AG04449 (cell line): ENCODE measurements at places on chromosomes 5 and 9.

GRCh38 chr5:23103566-23103965 is 250.4 kb upstream of the CDH12 start:
- DNase-seq, result no peak

DNA sequence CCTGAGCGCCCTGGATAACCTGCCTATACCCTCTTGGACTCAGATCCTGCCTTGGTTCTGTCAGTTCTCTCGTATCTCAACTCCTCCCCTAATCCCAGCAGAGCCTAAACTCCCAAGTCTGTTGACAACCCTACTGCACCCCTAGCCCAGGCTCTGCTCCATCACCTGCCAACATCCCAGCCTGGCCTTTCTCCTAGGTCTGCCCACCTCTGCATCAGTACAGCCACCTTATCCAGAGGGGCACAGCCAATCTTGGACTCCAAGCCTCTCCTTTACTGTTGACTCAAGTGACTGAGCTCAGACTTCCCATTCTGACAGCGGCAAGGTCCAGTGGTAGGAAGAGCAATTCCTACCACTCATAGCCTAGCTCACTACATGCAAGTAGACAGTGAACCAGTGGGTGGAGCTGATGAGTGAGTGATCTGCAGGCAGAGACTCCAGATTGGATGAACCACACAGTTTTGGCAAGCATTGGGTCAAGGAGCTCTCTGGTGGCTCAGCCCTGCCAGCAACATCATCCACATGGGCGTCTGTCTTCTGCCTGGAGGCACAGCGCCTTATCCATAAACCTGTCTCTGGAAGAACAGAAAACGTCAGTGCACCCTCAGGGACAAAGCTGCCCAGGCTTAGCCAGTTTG is 26.5 kb downstream of the TRMO start:
- no peak for DNase-seq

GRCh38 chr5:873328-873727 is 19.3 kb downstream of the BRD9 start:
- no peak for DNase-seq

DNA sequence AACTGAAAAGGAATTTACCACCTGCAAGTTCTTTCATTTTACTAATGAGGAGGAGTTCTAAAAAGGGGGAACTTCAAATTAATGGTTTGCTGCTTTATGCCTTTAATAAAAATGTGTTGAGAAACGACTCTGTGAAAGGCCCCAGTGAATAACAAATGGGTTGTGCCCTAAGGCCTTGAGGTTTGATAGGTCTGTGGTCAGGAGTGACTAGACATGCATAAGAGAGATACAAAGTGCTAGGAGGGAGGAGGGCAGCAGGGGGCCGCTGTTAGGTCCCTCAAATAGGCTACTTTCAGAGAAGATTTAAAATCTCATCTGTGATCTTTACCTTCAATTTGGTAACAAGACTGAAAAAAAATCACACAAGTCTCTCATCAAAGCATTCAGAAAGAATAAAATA is 58.3 kb downstream of the FAM81B start:
- no peak for DNase-seq

GRCh38 chr9:114499528-114499927 is 5.7 kb downstream of the WHRN start:
- DNase-seq, result no peak

GRCh38 chr9:93902051-93902779 is 52.9 kb downstream of the BARX1 start:
- no peak for DNase-seq

DNA sequence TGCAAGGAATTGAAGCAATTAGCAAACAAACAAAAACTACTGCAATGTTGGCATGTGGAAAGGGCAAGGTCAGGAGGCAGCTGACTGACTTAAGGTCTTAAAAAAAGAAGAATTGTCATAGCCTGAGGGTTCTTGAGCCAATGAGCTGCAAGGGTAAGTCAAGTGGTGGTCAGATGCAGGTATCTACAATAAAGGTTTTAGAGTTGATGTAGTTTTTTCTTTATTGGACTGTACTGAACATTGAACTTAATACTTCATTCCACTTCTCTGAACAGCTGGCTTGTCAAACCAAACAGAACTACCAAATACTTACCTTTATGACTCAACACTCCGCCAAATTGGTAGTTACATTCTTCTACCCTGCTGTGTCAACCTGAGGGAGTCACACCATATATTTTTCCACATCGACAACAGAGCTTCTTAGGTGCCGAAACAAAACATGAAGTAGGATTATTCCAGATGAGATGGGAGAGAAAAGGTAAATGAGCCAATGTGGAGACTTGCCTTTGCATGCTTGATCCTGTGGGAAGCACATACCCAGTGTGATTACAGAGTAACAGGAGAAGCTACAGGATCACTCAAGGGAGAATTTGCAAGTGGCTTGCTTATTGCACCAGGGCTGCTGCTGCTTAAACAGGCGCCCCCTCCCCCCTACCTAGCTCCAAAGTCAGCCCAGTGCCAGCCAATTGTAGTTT is 35.3 kb downstream of the EQTN start:
- DNase-seq, result no peak

DNA sequence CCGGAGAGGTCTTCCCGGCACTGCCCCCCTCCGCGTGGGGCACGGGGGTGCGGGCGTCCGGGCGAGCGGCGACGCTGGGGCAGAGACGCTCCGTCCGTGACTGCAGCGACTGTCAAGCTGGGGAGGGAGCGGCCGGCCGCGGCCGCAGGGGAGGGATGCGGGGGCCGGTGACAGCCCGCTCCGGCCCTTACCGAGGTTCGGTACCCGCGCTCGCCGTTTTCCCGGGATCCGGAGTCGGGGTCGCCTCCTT is 400 bp downstream of the KDM4C start:
- no peak for DNase-seq

DNA sequence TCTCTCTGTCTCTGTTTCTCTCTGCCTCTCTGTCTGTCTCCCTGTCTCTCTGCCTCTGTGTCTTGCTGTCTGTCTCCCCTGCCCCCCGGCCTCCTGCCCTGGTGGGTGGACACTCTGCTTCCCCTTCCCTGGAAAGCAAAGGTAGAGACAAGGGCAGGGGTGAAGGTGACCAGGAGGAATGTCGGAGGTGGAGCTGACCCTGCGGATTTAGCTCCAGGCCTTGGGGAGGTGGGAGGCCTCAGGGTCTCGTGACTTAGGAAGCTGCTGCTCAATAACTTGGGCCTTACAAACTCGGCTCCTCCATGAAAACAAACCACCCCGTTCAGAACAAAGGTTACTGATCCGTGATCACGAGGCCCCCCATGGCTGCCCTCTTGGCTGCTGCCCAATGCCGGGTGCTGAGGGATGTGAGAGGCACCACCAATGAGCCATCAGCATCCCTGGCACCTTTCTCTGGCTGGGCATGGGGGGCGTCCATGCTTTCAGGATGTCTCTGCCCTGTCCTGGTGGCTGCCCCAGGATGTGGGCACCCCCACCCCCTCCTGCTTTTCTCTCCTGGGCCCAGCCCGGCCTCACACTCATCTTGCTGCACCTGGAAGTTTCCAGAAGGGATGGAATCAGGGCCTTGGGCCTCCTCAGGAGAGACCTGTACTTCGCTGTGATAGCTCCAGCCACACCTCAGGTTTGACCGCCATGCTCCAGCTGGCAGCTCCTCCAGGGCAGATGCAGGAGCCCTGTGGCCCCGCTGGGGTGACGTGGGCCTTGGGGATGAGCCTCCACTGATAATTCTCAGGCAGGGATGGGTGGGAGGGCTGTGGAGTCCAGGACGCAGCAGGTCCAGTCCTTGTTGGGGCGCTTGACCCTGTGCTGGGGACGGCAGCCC is 14.8 kb upstream of the SLC6A19 start:
- DNase-seq, result no peak

GRCh38 chr9:107180206-107180605 is 102.9 kb upstream of the RAD23B start:
- no peak for DNase-seq

- no peak for DNase-seq
Measured at GRCh38 chr9:76927540-76928240, 21.8 kb upstream of the PRUNE2 start.

GRCh38 chr5:140214831-140215230 is 39.8 kb downstream of the CYSTM1 start:
- peak; percentile 23 for DNase-seq

- no peak for DNase-seq
Measured at GRCh38 chr5:172834415-172835289, 601 bp downstream of the ERGIC1 start.

DNA sequence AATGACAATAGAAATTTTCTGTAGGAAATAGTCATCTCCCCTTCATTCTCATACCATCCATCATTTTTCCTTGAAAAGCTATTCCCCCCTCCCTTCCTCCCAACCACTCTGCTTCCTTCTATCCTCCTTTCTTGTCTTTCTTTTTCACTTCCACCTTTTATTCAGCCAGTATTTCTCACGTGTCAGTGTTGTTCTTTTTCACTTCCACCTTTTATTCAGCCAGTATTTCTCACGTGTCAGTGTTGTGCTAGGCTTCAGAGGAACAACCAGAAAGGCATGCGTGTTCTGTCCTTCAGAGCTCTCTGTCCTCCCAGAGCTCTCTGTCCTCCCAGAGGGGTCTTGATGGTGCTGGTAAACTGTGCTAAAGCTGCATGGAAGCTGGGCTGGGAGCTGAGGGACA is 419.6 kb downstream of the GADD45G start:
- no peak for DNase-seq

DNA sequence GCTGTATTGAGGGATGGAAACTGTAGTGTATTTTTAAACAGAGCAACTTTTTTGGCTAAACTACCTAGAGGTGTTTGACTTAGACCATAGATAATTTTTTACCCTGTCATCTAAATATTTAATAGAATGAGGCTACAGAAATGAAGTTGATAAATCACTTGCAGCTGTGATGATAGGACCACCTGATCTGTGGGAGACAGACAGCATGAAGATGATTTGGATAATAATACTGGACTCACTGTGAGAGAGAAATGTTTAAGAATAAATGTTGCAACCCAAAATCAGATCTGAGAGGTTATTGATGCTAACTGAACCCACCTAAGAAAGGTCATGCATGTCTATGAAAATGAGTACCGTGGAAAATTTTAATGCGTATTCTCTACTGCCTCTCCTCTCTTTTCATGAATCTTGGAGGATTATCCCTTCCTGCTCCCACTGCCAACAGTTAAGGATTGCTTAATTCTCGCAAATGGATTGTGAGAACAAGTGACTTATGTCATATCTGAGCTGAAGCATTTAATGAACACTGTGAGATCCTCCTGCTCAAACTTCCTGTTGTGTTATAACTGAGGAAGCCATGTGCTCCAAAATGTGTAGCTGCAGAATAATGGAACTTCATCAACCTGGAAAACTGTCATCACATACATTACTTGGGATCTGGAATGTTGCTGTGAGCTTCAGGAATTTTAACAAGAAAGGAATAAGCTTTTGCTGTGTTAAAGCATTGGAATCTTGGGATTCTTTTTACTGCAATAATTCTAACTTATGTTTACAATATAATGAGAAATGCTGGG is 617.9 kb upstream of the CDH18 start:
- DNase-seq, result no peak

- no peak for DNase-seq
Measured at GRCh38 chr5:129679671-129680070, 68.2 kb upstream of the MINAR2 start.

- no peak for DNase-seq
Measured at GRCh38 chr9:14967450-14968321, 57.5 kb upstream of the FREM1 start.

DNA sequence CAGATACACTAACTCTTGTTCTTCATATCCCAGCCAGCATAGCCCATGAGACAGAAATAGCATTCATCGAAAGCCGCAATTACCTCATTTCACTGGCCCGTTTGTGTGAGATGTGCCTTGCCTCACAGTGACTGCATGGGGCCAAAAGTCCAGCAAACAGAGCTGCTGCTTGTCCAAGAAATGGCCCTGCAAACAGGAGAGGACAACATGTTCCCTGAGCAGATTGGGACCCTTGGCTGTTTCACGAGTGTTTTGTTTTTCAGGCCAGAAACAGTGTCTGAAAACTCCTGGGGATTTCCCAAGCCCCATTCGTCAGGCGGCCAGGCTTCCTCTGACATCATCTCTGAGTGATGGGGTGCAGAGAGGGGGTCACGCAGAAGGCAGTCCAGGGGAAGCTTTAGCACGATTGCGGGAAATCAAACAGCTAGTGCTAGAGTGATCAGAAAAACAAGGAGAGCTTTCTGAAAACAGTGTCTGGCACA is 503.6 kb upstream of the PAPPA start:
- peak; percentile 58 for DNase-seq

DNA sequence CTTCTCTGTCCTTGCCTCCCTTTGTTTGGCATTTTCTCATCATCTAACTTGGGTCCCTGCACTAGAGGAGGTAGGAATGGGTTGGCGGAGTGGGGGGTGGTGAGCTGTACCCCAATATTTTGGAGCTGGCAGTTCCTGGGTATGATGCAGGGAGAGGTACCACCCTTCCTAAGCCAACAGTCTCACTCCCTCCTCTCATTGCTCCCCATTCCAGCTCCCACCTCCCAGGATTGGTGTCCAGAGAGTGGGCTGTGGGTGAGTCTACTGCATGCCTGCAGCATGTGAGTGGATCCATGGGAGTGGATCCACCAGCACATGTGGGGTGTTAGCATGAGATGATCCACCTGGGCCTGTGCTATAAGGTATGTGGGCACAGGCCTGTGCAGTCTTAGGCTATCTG is 22.2 kb upstream of the MYORG start:
- no peak for DNase-seq

- no peak for DNase-seq
Measured at GRCh38 chr5:122753500-122753899, 21.4 kb upstream of the SNX2 start.

DNA sequence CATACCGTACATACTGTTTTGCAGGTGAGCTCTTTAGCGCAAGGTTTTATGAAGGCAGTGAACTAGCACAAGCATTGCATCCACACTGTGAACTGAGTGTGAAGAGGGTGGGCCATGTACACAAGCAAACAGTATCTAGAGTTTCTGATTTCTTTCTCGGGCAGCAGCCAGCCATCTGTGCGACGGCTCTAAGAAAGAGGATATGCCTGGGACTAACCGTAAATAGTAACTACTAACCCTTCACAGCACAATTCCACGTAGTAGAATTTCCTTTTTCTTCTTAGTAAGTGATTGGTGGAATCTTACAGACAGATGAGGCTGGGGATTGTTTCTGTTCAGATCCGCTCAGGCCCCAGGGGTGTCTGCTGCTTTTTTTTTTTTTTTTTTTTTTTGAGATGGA is 89.0 kb downstream of the DRD1 start:
- no peak for DNase-seq

DNA sequence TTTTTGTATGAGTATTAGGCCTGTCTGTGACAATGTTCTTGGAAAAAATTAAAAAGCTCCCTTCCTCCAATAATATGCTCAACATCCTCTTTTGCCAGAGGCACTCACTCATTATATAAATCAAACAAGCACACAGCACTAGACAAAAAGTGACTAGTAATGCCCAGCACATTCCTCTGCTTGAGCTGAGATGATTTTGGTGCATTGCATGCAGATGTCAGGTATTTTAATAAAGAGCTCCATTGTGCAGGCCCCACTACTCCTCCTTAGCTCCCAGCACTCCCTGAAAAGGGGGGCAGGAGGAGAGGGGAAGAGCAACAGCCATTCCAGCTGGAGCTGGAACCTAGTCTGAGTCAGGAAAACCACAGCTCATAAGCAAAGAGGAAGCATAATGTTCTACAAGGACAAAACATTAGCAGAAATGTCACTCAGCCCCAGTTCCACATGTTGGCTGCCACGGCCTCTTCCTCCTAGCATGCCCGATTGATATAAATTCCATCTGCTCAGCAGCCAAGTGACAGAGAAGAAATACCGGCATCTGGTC is 348.5 kb downstream of the BNC2 start:
- DNase-seq, result peak; percentile 80
